ENCODE measurements at places on chromosomes 1 and 21.

DNA sequence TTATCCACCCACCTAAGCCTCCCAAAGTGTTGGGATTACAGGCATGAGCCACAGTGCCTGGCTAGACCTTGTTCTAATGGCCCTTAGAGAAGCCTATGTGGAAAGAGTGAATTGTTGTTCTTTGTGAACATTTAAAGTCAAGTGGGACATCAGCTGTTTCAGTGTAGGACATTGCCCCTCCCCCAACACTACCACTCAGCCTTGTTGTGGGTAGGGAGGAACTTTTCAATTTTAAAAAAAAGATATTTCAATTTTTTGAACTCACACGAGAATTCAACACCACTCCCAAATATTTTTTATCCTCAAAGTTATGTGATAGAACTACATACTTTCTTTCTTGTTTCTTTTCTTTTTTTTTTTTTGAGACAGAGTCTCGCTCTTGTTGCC is 36.7 kb upstream of the TMEM222 start:
- DNase-seq: no peak

GRCh38 chr1:36879613-36880012 is 154.7 kb downstream of the GRIK3 start:
- DNase-seq: no peak

DNA sequence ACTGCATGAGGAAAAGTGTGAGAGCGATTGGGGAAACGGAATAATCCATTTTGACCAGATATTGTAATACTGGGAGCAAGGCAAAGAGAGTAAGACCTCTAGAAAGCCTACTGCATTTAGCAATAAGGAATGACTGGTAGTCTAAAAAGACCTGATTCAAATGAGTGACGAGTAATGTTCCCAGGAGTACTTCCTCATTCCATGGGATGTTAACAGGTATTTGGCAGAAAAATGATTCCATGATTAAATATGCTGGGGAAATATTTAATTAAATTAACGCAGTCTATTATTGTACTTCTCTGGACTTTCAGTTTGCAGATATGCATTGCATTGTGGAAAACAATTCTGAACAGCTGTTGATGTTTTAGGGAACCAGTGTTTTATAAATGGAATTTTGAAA is 105.5 kb downstream of the RPE65 start:
- DNase-seq: no peak

DNA sequence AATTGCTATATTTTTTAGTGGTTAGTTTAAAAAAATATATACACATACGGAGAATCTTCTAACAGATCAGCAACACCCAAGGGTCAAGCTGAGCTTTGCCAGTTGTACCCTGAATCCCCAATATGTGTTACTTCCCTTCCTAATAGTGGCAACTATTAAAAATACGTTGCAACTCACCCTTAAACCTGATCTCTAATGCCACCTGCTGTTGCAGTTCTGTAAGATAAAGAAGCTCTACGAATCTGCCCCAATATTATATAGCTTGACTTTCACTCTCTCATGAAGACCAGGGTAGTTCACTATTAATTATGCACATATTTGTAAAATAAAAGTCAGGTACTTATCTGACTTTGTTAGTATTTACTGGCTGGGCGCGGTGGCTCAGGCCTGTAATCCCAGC is 58.4 kb downstream of the ASH1L start:
- peak; percentile 37 for DNase-seq

- no peak for DNase-seq
These were observed 38.3 kb upstream of the GBP5 start for GRCh38 chr1:89310976-89311375.

Data from RCC 7860 (cell line).